ENCODE measurements at places on chromosomes 16 and 17.

DNA sequence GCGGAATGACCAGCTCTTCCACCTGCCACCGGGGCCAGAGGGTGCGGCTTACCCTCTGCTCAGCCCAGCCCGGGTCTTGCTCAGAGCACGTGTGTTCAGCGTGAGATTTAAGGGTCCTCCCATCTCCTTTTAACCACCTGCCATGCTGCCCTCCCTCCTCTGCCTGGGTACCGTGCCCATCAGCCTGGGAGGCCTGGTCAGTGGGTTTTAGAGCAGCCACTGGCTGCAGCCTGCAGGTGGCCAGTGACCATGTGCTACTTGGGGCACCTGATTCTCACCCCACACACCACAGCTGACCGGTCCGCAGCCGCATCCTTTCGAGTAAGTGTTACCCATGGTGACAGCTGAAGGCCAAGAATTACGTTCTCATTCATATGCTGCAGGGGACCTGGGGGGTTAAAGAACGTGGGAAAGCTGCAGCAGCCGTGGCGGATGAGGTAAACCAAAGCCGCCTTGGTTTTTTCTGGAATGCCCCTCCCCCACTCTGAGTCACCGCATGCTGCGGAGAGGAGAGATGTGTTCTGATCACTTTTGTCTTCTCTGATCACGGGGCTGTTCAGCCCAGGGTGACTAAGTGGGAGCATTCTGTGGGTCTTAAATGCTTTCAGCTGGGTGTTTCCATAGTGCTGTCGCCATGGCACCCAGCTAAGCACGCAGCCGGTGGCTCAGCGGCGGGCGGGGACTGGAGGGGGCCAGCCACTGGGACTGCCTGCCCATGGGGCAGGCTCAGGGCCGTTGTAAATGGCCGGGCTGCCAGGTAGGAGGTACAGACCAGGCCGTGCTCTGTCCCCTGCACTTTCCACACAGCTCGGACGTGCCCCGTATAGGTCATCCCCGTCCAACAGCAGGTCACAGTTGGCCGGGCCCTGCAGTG is 59.8 kb downstream of the BAIAP2 start:
- peak; percentile 62 for DNase-seq

GRCh38 chr16:49458656-49459445 is 85.2 kb downstream of the C16orf78 start:
- no peak for DNase-seq

- DNase-seq, result no peak
These were observed 25.8 kb downstream of the CUEDC1 start for GRCh38 chr17:57929386-57929785.

GRCh38 chr17:35289222-35289621 is 46.4 kb downstream of the SLFN5 start:
- no peak for DNase-seq

DNA sequence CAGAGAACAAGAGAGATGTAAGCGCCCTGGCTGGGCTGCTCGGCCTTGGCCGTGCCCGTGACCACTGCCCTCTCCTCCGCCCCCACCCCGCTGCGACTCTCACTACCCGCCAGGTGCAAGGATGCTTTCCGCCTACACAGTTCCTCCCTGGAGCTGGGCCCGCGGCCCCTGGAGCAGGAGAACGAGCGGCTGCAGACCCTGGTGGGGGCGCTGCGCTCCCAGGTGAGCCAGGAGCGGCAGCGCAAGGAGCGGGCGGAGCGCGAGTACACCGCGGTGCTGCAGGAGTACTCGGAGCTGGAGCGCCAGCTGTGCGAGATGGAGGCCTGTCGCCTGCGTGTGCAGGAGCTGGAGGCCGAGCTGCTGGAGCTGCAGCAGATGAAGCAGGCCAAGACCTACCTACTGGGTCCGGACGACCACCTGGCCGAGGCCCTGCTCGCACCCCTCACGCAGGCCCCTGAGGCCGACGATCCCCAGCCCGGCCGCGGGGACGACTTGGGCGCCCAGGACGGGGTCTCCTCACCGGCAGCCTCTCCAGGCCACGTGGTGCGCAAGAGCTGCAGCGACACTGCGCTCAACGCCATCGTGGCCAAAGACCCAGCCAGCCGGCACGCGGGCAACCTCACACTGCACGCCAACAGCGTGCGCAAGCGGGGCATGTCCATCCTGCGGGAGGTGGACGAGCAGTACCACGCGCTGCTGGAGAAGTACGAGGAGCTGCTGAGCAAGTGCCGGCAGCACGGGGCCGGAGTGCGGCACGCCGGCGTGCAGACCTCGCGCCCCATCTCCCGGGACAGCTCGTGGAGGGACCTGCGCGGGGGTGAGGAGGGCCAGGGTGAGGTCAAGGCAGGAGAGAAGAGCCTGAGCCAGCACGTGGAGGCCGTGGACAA is 9.2 kb upstream of the MRPL58 start:
- no peak for DNase-seq

DNA sequence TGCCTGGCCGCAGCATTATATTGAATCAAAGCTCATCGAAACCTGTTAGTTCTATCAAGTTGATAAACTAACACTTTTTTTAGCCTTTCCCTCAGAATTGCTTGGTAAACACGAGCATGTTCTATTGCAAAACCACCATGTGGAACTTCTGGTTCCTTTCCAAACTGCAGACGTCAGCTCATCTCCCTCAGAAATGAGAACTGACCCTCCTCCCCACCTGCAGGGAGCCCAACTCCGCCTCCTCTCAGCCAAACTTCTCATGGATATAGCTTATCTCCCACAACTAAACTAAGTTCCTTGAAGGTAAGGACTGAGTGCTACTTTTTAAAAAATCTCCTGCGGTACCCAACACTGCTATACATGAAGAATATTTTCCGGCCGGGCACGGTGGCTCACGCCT is 6.7 kb downstream of the SHMT1 start:
- DNase-seq, result no peak

All from mesothelial cell of epicardium (in vitro differentiated cells).